Stimulated activated CD8-positive, alpha-beta memory T cell treated with anti-CD3 and anti-CD28 coated beads, Interleukin-7, amount 100 ng/mL, for 48 hours (primary cell): ENCODE measurements at places on chromosomes 4 and X.

GRCh38 chr4:7805533-7806337 is 133.9 kb downstream of the AFAP1 start:
- no peak for DNase-seq

DNA sequence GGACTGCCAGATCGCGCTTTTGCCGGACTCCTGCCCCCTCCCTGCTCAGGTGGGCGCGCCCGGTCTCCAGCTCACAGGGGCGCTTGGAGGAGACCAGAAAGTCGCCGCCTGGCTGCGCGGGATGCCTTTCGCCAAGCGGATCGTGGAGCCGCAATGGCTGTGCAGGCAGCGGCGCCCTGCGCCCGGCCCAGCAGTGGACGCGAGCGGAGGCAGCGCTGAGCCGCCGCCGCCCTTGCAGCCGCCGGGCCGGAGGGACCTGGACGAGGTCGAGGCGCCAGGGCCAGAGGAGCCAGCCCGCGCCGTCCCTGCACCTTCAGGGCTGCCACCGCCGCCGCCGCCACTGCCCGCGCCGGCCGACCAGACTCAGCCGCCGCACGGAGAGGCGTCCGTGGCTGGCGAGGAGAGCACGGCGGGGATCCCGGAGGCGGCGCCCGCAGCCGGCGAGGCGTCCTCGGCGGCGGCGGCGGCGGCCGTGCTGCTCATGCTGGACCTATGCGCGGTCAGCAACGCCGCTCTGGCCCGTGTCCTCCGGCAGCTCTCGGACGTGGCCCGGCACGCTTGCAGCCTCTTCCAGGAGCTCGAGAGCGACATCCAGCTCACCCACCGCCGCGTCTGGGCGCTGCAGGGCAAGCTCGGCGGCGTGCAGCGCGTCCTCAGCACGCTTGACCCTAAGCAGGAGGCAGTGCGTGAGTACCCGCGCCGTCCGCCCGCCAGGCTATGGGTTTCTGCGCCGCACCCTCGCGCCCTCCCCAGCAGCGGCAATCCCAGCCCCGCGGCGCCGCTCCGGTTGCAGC is 834 bp downstream of the NHS start:
- DNase-seq = no peak

DNA sequence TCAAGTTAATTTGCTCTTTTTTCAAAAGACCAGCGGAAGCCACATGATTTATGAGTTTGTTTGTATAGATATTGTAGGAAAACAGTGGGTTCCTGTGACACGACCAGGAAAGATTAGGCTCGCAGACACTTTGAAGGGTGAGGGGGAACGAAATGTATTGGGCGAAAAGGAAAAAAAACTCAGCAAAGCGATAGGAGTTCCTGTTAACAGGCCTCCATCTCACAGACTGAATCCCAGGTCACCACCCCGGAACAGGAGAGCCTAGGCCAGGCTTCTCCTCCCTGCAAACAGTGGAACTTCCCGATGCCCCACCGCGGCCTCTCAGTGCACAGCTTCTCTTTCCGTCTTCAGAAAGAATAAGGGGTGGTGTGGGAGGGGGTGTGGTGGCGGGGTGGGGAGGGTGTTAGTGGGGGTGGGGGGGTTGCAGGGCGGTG is 181.8 kb upstream of the GPRIN3 start:
- no peak for DNase-seq

DNA sequence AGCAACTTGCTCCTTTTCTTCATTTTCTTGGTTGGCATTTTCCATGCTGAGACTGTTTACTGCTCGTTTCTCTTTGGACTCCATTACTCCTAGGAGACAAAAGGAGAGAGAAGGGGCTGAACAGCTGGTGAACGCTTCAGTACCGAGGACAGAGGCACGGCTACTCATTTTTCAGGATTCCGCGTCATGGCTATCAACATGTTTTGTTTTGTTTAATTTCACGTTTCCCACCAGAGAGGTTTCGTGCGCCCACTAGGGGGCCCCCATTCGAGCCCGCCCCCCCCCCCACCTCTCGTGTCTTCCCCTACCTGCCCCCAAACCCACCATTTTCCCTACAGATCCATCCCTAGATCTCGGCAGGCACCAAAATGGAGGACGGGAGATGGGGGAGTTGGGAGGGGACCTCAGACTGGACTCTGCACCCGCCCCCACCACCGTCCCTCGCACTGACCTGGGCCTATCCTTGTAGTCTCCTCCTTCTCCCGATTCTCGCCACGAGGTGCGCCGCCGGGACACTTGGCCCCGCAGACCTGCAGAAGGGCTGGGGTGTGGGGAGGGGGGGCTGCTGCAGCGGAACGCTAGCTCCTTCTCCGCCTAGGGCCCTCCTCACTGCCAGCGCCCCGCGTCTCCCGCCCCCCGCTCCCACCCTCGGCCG is 653 bp downstream of the BEX1 start:
- DNase-seq = no peak

GRCh38 chr4:118180776-118181175 is 146.5 kb downstream of the NDST3 start:
- DNase-seq = no peak

DNA sequence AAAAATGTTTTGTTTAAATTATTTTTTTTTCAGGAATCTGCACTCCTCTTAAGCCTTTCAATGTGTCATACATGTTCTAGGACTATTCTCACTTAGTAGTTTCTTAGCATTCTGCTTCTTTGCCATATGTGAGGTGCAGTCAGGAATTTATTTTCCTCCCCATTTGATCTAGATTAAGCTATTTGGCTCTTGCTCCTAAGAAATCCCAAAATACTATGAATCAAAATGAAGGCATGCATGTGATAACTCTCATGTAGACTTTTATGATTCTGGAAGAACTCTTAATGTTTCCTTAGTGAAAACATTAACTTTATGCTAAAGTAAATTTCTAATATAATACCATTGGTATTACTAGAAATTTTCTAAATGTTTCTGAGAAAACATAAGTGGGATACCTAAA is 664.5 kb downstream of the RAPGEF2 start:
- DNase-seq = no peak
